ENCODE measurements at places on chromosomes 2 and 18.

GRCh38 chr18:24502667-24503523 lies 42.5 kb downstream of the HRH4 start:
- DNase-seq, result no peak

- no peak for DNase-seq
These were observed 240.5 kb downstream of the RDH14 start for GRCh38 chr2:18319987-18320386.

DNA sequence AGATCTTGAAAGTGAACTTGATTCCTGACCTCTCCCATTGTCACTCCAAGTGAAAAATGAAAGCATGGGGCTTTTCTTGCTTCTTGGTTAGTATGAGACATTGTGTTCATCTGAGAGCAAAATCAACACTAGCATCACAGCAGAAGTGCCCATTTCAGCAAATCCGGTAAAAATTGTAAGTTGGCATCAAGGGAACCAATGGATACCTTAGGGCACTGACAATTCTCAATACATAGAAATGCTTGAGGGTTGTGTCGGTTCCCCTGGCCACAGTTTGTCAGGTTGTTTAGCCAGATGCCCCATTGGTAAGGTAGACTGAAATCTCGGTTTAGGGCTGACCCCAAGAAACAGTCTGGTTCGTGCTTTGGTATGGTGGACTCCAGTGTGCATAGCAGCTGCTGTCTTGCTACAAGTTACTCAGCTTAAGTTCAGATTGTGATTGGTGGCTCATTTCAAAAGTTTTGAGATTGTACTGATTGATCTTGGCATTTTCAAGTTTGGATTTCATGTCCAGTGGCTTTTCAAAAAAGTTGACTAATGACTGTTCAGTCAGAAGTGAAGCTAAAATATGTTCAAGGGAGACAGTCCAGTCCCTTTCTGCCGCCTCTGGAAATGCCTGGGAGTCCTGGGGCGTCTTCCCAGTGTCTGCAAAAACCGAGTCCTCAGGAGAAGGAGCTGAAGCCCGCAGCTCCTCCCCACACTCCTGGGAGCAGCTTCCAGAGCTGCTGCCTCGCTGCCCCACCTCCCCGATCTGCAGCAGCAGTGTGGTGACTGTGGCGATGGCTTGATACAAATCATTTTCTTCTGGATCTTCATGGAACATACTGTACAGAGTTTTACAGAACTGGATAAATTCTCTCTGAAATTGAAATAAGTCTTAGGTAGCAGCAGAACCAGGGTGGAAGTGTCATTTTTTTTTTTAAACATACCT lies 5.6 kb downstream of the RPL31 start:
- no peak for DNase-seq

DNA sequence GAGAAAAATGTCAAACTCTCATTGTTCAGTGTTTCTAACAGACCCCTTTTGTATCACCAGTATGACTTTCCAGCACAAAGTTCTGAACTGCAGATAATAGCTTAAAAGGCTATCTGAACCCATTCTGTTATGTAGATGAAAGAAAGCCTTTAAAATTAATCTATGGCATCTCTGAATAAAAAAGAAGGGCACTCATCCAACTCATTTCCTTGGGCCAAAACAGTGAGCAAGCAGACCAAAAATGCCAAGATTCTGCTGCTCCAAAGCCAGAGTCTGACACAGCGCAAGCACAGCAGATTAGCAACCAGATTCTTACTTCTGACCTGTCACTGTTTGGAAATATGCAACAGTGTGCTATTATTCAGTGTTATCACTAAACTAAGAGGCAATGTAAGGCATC lies 22.6 kb upstream of the ITGA6 start:
- peak; percentile 72 for DNase-seq

DNA sequence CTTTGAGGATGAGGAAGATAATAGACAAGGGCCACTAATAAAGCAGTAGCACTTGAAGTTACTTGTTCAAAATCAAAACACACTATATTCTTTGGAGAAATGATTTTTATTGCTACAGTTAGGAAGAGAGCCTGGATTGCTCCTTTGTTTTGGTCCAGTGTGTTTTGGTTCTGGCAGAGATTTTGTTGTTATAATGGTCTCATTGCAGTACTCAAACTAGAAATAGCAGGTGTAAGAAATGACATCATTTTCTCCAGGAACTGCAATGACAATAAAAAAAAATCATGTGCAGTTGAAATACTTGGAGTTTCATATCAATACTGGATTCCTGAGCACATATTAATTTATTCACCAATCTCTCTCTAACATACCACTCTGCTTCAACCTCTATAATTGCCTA lies 490.3 kb downstream of the CCDC85A start:
- DNase-seq, result no peak

GRCh38 chr2:127700527-127701192 lies 637 bp upstream of the SFT2D3 start:
- DNase-seq, result no peak

DNA sequence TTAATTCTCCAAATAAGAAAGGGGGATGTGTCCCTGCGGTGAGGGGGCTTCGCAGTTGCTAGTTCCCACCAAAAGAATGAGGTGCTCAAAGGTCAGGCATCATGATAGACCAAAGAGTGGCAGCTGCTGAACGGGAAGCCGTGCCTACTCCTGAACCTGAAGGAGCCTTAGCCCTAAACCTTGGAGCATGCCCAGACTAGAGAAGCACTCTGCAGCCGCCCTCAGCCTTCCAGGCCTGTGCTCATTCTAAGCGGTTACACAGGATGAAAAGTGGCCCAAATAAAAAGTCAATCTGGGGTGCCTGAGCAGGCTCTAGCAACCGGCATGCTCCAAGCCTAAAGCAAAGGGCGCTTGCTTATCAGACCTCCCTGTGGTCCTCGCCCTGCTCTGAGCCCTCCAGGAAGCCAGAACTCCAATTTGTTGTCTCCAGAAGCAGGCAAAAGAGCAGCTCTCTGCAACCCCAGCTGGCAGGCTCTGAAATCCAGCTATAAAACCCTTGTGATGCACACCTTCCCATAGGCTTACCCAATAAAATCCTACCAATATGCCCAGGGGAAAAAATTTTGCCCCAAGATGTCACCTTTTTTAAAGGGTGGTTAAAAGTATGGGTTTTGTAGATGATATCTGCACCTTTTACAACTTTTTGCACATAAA lies 17.5 kb downstream of the UXS1 start:
- DNase-seq, result no peak

GRCh38 chr2:55587-56448 lies 9.5 kb upstream of the FAM110C start:
- no peak for DNase-seq

GRCh38 chr18:1663879-1664705 lies 759.4 kb downstream of the ADCYAP1 start:
- no peak for DNase-seq
